ENCODE measurements at places on chromosomes 4 and X. TPM values are rescaled to one million over a fixed set of nuclear protein-coding genes. Genes with fewer than 3 reads are reported as not detected.

- no peak for DNase-seq
These were observed 142.4 kb upstream of the FGF13 start for GRCh38 chrX:138853936-138854335.

DNA sequence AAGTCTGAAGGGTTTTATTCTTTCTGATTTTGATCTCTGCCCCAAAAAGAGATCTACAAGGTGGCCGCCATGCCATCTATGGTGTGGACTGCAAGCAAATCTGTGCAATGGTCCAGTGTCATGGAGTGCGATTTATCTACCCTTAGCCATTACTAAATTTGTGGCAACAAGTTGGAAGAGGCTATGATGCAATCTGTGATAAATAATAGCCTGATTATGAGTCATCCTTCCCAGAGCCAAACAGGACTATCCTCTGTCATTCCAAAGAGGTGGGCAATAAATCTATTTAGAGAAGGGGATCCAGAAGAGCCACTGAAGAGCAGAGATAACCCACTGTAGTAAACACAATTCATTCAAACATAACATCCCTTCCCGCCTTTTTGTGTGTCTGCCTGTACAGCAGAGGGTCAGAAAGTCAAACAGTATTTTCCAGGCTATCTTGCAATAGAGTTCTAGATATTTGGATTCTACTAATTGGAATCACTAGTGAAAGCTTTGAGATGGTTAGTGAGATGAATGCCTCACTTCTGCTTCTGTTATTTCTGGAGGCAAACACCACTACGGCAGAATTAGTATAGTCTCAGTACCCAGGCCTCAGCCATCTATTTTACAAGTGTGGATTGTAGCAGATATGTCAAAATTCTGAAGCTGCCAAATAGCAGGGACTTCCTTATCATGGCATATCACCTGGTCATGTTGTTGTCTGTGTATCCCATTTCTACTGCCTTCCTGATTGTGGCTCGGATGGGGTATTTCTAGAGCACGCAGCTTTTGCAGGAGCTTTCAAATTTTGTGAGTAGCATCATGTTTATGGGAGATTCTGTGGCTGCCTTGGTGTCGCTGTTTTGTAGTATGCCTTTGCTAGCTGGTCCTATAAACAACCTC is 192.0 kb downstream of the SMIM20 start:
- DNase-seq, result no peak

- DNase-seq, result no peak
These were observed 56.7 kb downstream of the HTRA3 start for GRCh38 chr4:8326206-8326605.

- DNase-seq, result no peak
These were observed 34.9 kb upstream of the CRMP1 start for GRCh38 chr4:5927747-5928146.

DNA sequence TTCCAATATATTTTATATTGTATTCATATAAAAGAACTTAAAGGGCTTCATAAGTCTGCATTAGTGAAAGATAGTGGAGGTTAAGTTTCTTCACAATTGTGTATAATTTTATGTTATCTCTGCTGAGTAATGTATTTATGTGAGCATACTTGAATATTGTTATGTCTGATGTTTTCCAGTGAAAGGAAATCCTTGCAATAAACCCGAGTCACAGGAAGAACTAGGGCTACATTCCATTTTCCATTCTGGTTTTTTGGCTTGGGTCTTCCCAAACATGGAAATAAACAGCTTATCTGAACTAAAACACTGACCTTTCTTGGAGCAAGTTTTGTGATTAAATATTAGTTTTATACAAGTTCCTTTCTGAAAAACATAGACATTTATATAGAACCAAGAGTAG is 231.3 kb upstream of the GPRIN3 start:
- DNase-seq, result no peak

DNA sequence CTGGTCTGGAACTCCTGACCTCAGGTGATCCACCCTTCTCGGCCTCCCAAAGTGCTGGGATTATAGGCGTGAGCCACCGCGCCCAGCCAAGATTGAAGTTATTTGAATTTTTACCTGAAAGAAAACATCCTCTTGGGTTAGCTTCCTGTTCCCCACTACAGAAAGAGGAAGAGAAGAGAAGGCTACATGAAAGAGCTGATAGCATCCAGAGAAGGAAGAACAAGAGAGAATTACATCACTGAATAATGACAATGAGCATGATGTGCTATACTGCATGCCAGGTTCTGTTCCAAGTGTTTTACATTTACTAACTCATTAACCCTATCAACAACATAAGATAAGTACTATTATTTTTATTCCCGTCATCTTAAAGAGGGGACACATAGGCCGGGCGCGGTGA is 11.5 kb upstream of the TBC1D1 start:
- no peak for DNase-seq

The CCKAR gene
- not detected for total RNA-seq

The DRD5 gene
- total RNA-seq, result not detected

The PPP1R3F gene
- 5.3 TPM for total RNA-seq

The NLRP2B gene
- not detected for total RNA-seq

The CENPE gene
- 65.4 TPM for total RNA-seq

Measured in activated naive CD4-positive, alpha-beta T cell treated with anti-CD3 and anti-CD28 coated beads, Interleukin-2, amount 50 U/mL, for 72 hours (primary cell).